ENCODE measurements at places on chromosomes 6 and 20.

- DNase-seq = no peak
Measured at GRCh38 chr6:90502866-90503407, 83.9 kb downstream of the MAP3K7 start.

DNA sequence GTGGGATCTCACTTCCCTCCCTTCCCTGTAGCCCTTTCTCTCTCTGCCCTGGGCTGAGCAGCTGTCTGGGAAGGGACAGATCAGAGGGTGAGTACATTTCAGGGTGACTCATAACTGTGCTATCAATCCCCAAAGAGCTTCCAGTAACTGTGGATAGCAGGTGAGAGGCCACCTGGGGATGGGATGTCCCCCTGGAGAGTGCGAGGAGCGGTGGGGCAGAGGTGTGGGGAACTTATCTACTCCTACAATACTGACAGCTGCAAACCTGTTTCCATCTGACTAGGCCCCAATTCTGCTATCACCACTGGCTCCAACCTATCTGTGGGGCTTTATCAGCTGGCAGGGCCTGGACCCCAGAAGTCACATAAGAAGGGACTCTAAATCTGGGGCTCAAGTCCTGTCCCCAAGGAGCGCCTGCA is 32.6 kb downstream of the KCNK5 start:
- no peak for DNase-seq

DNA sequence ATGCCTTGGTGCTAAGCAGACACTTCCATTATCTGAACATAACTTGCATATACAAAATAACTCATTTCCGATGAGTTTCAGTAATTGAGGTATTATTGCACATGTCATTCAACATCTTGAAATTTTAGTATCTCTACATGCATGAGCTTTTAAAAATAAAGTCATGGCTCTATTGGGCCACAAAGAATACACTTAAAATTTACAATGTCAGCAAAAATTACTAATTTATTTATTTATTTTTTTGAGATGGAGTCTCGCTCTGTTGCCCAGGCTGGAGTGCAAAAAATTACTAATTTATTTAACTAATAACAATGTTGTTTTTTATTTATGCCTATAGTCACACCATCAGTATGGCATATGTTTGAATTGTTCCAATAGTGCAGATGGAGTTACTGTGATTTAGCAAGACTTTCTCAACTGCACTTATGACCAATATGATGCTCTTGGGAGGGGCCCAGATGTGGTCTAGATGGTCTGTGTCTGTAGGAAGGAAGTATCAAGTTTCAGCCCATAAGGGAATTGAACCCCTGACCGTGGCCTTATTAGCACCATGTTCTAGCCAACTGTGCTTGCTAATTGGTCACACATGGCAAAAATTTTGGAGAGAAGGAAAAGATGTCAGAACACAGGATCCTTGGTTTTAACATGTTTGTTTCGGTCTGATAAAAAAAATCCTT is 370.7 kb upstream of the TSHZ2 start:
- no peak for DNase-seq

- DNase-seq = no peak
Measured at GRCh38 chr6:16388488-16388887, 150.1 kb downstream of the GMPR start.

GRCh38 chr6:32554116-32554965 is 24.3 kb upstream of the HLA-DRB5 start:
- no peak for DNase-seq

DNA sequence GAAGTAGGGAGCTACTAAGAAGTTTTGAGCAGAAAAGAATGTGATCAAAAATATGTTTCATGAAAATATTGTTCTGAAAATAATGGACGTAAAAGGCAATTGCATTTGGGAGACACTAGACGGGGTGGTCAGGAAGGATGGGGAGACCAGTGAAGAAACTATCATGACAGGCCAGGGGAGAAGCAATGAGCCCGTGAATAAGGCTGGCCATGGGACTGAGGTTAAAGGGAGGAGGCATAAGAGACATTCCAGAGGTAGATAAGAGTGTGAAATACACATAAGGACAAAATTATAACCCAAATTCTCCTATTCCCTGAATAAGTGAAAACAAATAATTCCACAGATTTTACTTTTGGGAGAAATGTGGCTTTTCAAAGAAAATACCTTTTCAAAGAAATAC is 51.7 kb downstream of the MARCKS start:
- no peak for DNase-seq

DNA sequence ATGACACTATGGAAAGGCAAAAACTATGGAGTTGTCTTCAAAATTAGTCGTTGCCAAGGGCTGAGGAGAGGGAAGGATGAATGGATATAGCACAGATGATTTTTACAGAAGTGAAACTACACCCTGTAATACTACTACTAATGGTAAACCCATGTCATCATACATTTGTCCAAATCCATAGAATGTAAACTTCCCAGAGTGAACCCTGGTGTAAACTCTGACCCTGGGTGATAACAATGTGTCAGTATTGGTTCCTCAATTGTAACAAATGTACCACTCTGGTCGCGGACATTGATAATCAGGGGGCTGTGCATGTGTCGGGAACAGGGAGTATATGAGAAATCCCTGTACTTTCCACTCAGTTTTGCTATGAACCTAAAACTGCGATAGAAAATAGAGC is 72.2 kb downstream of the CNBD2 start:
- DNase-seq = no peak

DNA sequence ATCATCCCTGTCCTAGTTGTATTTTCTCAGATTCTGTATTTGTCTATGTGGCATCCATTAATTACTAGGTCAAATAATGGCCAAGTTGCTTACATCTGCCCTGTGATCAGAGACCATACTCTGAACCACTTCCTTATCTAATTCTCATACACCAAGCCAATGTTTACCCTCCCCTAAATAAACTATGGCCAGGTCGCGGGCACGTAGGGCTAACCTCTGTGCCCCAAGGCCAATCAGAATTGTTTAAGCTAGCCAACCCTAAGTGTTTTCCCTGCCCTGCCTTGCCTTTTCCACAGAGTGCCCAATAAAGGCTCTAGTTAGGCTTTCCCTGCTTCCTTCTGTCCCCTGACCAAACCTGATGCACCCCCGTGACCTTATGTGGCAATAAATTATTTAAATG is 2.8 kb upstream of the CALHM4 start:
- DNase-seq = no peak

GRCh38 chr20:20489054-20489453 is 121.2 kb downstream of the INSM1 start:
- DNase-seq = no peak

GRCh38 chr6:47308552-47309290 is 984 bp downstream of the TNFRSF21 start:
- DNase-seq = no peak

Measured in NCI-H1092 (cell line).